Epithelial cell of prostate (primary cell): ENCODE measurements at places on chromosomes 6 and 20.

GRCh38 chr6:21965016-21965415 is 331.8 kb downstream of the PRL start:
- DNase-seq, result no peak

- DNase-seq, result peak; percentile 8
These were observed 589 bp upstream of the PDCD2 start for GRCh38 chr6:170584954-170585498.

- DNase-seq, result no peak
These were observed 11.4 kb downstream of the MYLK4 start for GRCh38 chr6:2739335-2739734.

- DNase-seq, result no peak
These were observed 164.5 kb downstream of the MTHFD1L start for GRCh38 chr6:151029970-151030369.

GRCh38 chr6:16758163-16758975 is 2.9 kb downstream of the ATXN1 start:
- no peak for DNase-seq

GRCh38 chr20:61724376-61724775 is 341.3 kb downstream of the TAF4 start:
- no peak for DNase-seq

DNA sequence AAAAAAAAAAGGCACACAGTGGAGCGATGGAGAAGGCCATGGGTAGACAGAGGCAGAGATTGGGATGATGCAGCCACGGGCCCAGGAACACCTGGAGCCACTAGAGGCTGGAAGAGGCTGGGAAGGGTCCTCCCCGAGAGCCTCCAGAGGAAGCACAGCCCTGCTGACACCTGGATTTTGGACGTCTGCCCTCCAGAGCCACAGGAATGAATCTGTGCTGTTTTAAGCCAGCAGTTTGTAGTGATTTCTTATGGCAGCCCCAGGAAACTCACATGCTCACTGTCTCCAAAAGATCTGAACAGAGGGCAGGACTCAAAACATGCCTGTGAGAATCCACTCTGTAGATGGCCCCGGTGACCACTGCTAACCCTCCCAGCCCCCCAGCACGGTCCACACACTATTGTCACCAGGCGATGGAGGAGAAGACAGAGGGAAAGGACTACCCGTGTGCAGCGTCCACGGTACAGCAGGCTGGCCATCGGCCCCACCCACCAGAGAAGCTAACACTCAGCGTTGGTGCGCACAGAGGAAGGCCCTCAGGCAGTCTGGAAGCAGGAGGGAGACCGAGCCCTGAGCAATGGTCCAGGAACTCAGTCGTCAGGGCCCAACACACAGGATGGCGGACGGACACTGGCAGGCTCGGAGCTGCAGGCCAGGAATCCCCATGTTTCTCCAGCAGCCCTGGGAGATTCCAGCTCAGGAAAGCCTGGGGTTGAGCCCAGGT is 99.7 kb downstream of the BMP7 start:
- no peak for DNase-seq

DNA sequence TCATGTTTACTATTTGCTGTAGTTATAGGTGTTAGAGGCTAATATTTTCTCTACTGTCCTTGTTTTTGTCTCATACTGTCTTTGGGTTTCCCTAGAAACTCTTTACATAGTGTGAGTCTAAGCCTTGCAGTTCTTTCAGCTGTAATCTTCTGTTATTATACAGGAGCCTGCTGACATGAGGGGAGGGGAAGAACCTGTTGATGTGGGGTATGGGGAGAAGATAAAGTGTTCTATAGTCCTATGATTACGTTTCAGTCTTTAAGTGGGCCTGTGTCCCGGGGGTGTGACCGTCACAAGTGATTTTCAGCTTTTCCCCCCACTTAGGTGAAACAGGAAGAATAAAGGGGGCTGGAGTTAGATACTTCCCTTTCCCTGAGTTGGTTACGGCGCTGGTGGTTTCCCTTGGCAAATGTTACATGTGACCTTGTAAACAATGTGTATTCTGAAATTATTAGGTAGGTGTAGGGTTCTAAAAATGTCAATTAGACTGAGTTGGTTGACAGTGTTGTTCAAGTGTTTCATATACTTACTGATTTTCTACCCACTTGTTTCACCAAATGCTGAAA is 41.3 kb downstream of the REV3L start:
- DNase-seq, result no peak

GRCh38 chr20:58710481-58711265 is 18.1 kb downstream of the NPEPL1 start:
- DNase-seq, result no peak

- DNase-seq, result no peak
These were observed 152.2 kb downstream of the TRIM27 start for GRCh38 chr6:28771401-28772267.

DNA sequence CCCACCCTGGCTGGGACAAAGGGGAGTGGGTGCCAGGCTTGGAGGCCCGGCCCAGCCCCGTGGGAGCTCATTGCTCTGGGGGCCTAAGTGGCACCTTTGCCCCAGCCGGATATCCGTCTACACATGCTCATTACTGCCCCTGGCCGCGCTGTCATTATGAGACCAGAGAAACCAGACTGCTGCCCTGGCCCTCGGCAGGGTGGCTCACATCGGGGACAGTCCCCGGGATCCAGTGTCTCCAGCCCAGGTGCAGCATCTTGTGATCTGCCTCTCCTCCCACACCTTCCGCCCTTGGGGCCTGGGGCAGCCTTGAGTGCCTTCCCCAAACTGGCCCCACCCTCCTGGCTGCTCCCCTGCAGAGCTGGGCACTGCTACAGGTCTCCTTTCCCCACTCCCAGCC is 4.9 kb downstream of the SRMS start:
- DNase-seq, result no peak

DNA sequence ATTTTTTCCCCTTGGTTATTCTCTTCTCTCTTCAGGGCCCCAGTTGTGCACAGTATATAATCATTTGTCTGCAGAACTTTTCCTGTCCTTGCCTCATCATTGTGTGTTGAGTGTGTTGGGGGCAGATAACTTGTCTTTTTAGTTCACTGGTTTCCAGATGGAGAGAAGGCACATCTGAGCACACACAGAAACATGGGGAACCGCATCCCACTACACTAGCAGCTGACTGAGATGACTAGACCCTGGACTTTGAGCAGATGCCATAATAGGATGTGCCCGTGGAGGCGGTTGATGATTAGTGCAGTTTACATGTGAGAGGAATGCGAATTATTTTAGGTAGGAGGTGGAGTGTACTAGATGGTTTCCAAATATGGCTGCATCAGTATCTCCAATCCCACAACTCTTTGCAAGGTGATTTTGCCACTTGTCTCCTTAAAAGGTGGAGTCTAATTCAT is 26.5 kb upstream of the SH3BGRL2 start:
- no peak for DNase-seq

- no peak for DNase-seq
These were observed 33.4 kb downstream of the RNASET2 start for GRCh38 chr6:166922937-166923336.

DNA sequence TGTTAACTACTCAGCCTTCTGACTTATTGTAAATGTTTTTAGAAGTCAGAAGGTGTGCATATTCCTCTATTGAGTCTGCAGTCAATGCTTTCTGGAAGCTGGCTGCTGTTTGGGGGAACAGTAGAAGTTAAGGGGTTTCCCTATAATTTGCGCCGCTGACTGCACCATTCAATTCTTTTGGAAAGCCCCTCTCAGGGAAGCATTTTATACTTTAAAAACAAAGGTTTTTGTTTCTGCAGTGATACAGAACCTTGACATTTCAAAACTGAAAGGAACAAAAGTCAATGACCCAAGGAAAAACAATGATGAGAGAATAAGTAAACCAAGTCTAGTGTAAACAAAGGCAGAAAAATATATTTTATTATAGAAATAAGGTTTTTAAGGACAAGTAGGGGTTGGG is 120.8 kb upstream of the TNFAIP3 start:
- no peak for DNase-seq
